ENCODE measurements at places on chromosomes 6 and 20.
A peak's percentile ranks its signal among the peaks of the same experiment; 100 is the strongest.

DNA sequence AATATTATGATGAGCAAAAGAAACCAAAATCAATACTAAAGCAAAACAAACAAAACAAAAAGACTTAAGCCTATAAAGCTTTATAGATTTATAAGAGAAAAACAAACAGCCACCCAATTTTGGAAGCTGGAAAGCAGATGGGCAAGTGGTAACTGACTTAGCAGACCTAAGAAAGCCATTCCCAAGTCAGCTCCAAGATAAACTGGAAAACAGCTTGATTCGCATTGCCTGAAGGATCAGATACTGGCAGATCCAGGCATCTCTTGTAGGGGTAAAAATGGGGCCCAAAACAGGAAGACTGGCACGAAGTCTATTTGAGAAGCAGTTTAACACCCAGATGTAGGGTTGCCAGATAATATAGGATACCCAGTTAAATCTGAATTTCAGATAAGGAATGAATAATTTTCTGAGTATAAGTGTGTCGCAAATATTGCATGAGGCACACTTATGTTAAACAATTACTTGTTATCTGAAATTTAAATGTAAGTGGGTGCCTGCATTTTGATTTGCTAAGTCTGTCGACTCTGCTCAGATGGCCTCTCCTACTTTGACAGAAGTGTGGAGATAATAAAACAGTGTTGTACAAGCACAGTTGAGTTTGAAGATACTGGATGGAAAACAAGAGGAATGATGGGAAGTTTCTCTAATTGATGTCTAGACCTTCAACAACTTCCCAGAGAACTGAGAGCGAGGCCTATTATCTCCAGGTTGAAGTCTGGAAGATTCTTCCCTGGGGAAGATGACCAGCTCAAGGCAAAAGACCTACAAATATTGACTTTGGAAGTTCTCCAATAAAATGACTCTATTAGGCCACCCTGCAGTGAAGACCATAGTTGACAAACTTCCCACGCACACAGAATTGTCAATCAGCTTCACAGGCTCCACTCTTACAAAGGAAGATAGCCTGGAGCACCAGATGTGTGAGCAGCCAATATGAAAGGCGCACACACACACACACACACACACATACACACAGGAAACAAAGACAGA lies 113.4 kb downstream of the FAM50B start:
- DNase-seq: no peak

DNA sequence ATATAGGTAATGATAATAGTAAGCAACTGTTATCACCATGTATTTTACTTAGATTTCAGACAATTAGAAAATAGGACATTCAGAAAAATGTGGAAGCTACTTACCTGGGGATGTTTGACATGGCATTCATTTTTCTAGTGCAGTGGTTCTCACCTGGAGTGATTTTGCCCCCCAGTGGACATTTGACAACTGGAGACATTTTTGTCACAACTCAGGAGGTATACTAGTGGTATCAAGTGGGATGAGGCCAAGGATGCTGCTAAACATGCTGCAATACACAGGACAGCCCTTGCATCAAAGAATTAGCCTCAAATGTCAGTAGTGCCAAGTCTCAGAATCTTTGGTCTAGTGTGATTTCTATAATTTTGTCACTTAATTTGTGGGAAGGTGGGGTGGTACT lies 36.1 kb downstream of the NUS1 start:
- no peak for DNase-seq

GRCh38 chr6:160042014-160042773 lies 73.3 kb downstream of the IGF2R start:
- DNase-seq: peak; percentile 38

DNA sequence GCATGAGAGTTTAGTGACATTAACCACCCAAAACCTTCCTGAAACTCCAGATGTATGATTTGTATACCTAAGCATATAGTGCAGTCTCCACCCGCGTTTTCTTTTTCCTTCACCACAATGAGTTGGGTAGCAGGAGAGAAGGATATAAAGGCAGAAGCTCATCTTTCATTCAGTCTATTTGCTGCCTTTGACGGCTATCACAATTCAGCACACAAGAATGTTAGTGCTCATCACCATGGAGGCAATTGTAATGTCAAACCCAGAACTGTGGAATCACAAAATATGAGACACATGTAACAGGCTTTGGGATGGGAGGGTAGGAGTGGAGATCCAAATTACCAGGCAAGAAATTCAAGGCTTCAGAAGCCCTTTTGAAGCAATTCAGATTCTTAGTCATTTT lies 17.6 kb downstream of the ZHX3 start:
- DNase-seq: no peak

DNA sequence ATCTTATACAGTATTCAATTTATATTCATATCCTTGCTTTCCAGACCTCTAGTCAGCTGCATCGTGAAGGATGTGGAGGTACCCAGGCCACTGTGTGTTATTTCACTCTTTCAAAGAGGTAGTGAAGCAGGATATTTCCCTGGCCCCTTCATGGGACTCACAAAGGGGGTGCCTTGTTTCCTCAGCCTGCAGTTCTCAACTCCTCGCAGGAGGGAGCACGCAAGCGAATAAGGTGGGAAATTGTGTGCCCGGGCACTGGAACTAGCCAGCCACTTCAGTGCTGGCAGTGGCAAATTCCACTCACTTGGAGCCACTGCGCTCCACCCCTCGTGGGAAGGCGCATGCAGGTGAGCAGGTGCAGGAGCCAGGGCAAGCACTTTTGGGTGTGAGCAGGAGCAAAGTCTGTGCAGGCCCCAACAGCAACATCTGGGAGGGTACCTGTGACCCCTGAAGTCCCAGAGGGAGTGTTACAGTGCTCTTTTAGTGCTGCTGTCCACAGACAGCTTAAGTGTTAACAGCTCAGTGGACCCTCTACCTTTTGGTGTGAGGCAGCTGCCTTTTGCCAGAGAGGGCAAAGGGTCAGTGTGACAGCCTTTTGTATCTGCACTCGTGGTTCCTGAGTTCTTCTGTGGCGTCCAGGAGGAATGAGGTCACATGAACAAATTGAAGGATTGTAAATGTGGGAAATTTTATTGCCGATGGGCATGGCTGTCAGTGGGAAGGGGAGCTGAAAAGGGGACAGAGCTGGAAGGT lies 49.4 kb upstream of the FAM135A start:
- no peak for DNase-seq

- DNase-seq: no peak
Observed at GRCh38 chr6:120646101-120646500, 688.2 kb downstream of the TBC1D32 start.

- no peak for DNase-seq
Observed at GRCh38 chr20:33086052-33086722, 6.7 kb downstream of the BPIFB4 start.

DNA sequence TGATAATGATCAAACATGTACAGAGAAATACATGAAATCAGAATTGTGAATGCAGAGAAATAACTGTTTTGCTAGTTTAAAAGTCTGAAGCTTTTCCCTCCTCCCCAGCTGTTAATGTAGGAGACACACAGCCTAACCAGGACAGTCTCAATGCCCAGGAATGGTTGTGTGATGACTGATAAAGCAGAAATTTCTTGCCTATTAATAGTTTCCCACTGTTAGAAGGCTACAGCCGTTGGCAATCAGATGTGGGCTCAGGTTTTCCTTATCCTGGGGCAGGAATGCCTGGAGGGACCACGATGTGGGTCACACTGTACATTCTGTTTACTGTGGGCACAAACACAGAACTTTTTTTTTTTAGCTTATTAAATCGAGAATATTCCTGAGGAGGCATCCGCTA lies 1.9 kb downstream of the PPP1R3D start:
- DNase-seq: no peak

GRCh38 chr6:168046696-168047095 lies 32.3 kb downstream of the FRMD1 start:
- no peak for DNase-seq

DNA sequence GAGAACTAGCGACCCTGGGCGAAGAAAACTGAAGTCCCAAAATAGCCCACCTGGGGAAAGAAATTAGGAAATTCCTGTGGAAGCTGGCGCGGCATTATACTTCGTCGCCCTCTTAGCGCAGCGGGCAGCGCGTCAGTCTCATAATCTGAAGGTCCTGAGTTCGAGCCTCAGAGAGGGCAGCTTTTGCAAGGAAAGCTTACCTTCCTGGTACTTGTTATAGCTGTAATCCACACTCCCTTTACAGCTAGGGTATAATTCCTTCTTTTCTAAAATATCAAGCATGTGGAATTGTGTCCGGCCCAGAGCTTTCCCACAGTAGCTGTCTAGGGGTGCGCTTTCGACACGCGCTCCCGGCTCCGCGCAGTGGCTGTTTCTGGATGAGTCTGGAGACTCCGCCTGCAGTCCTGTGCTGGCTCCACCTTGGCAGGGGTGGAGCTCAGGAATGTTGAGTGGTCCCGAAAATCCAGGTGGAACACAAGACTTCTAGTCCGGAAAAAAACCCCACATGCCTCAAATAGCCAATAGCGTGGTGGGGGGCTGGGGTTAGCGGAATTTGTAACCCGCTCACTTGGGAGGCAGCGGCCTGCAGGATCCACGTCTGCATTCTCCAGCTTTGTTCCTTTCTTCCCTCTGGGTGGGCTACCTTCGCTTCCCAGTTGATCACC lies 83.7 kb upstream of the ZNF322 start:
- no peak for DNase-seq

- no peak for DNase-seq
Observed at GRCh38 chr6:158194487-158195280, 26.5 kb downstream of the GTF2H5 start.

DNA sequence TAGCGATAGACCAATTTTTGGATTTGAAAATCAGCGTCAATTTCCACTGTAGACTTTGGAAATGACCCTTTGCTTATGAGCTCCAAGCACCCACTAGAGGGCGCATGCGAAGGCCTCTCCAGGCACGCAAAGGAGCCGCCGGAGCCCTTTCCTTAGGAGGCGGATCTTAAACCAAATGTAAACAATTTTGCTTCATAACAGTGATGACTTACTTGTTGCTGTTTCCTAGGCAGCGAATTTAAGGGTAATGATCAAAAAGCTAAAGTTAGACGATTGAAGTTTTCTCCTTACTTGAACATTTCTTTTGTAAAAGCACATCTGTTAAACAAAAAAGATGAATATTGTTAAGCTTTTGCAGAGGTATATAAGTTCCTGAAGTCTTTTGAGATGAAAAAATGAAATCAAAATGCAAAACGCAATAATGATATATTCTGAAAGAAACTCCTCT lies 29.2 kb upstream of the EXOC2 start:
- peak; percentile 11 for DNase-seq

GRCh38 chr20:34642009-34642408 lies 34.9 kb downstream of the PIGU start:
- DNase-seq: no peak

GRCh38 chr20:62748311-62748710 lies 39.7 kb downstream of the NTSR1 start:
- no peak for DNase-seq

DNA sequence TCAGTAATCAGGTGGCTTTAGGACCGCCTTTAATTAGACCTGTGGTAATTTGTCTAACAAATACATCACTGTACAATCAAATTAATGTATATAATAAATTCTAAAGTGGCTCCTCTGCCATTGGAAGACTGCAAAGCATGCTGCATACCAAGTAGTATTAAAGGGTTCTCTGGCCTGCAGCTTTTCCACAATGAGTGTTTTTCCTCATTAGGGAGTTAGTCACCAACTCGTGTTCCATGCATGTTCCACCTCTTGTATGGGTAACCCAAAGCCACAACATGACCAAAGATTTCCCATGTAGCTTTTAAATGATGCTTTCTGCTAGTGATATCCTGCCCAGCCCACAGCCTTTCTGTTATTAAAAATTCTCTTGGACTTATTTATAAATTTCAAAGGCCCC lies 218.7 kb downstream of the FUT9 start:
- DNase-seq: no peak

- DNase-seq: peak; percentile 88
Observed at GRCh38 chr6:11810039-11810541, 31.5 kb upstream of the ADTRP start.

DNA sequence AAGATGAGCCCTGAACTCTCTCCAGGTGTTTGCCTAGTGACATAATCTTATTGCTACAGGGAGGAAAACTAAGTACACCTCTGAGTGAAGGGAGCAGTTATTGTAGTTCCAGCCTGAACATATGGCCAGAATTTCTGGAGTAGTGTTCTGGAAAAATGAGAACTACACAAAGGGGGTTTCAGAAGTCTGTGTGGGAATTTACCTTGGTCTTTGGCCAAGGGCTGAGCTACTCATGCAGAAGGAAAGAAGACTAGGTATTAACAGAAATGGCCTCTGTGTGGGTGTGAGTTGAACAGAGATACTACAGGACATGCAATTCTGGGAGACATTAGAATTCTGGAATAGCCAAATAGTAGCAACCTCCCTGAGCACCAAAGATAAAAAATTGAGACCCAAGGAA lies 1009.7 kb upstream of the GJE1 start:
- DNase-seq: no peak

DNA sequence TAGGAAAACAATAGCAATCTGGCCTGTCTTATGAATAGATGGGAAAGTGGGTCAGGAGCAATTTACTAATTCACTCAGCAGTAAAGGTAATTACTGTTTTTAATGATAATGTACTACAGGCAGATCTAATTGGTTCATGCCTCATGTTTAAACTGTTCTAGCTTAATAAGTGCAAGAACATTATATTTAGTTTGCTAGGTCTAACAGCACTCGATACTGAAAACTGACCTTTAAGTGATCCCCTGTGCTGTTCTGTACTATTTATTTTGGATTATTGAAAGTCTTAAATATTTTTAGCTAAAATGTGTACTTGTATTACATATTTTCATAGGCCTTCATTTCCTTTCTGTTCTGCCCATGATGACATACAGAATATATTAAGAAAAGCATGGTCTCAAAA lies 998.0 kb upstream of the GJE1 start:
- DNase-seq: no peak

DNA sequence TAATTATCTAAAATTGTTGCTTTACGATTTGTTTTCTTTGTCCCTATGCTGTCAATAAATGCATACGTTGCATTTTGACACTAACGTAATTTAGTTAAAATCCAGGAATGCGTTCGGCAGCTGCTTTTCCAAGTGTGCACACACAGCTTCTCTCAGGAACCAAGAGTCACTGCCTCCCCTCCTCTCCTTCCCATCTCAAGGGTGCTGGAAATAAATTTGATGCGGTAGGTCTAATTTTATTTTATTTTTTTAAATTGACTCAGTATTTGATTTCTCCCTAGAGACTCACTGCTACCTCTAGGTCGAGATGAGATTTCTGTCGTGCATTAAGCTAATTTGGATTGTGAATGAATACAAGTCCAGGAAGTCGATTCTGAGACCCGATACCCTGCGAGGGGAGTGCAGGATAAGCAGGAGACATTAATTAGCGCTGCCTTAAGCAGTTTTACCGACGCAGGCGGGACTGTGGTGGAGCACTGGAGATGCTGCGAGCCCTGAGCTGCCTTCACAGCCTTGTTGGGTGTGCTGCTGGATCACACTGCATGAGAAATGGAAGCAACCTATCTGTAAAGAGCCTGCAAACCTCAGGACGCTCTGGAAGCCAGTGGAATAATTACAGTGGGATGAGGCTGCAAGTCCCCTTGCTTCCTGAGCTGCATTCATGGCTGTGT lies 381.2 kb downstream of the C6orf118 start:
- DNase-seq: no peak

- DNase-seq: no peak
Observed at GRCh38 chr20:37144856-37145404, 34.2 kb upstream of the RPN2 start.

GRCh38 chr20:59481067-59481466 lies 123.3 kb upstream of the PHACTR3 start:
- no peak for DNase-seq

- DNase-seq: no peak
Observed at GRCh38 chr6:67300430-67301040, 1334.5 kb upstream of the ADGRB3 start.
